GM20000 (cell line): ENCODE measurements at places on chromosomes 7 and 10.

DNA sequence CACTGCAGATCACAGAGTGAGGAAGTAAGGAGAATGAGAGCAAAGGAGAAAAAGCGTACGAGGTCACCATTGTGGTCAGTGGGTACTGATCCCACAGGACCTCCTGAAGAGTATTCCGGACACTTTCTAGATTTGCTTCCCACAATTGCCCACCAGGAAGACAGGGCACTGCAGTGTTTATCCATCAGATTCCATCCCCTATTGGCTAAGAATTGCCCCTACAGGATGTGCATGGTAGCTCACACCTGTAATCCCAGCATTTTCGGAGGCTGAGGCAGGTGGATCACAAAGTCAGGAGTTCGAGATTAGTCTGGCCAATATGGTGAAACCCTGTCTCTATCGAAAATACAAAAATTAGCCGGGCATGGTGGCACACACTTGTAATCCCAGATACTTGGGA lies 5.3 kb upstream of the FHIP2A start:
- no peak for DNase-seq

DNA sequence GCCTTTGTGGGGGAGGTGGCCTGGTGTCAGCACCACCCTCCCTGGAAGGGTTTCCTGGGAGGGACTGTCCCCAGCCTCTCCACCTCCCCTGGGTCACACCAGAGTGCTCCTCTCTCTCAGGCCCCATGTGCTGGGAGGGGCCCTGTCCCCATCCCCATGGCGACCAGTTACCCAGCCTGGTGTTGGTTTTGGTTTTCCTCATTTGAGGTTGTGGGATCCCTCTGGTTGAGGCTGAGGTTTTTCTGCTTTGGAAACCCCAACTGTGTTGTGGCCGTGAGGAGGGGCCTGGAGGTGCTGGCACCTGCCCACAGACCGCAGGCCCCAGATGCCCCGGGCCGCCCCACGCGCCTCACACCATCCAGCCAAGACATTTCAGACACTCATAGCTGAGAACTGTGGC lies 106.3 kb downstream of the GRK5 start:
- peak; percentile 79 for DNase-seq

DNA sequence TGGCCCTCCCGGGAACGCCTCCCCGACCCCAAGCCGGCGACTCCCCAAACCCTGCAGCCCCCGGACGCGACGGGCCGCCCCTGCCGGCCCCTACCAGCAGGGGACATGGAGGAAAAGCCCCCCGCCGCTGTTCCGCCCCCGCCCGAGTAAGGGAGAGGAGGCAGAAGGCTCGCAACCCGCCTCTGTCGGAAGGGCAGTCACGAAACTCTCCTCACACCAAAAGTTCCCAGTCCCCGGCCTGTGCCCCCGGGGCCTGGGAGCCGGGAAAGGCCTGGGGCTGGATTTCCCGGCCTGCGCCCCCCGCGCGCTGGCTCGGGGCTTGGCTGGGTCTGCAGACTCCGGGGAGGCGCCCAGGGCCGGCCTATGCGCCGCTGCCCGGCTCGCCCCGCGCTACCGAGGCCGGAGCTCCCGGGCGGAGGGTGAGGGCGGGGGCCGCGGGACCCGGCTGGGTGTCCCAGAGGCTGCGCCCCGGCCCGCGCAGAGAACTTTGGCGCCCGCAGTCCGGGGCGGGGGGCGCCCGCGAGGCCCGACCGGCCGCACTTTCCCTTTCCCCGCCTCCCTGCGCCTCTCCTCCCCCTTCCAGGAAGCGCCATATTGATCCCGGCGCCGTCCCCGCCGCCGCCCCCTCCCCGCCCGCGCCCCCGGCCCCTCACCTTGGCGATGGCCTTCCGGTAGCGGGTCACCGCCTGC lies 728 bp downstream of the PARD3 start:
- DNase-seq: peak; percentile 77

DNA sequence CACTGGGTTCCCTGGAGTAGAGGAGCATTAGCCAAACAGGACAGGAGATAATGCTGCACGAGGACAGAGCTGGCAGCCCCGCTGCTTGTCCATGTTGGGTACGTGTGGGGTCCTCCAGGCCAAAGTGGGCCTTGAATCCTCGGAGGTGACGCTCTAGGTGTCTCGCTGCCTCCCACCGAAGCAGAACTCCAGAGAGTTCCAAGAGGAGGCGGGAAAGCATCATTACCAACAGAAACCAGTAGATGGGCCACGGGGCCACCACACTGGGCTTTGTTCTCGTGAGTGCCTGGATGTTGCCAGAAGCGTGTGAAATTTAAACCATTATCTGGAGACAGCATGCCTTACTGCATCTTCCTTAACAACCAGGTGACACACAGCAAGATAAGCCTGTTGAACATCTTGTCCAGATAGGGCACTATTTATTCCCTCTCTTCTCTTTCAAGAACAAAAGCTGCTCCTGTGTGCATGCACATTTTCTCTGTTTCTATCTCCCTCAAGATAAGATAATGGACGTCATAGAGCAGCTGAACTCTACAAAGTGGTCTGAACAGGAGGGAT lies 56.8 kb downstream of the TNS3 start:
- DNase-seq: no peak

DNA sequence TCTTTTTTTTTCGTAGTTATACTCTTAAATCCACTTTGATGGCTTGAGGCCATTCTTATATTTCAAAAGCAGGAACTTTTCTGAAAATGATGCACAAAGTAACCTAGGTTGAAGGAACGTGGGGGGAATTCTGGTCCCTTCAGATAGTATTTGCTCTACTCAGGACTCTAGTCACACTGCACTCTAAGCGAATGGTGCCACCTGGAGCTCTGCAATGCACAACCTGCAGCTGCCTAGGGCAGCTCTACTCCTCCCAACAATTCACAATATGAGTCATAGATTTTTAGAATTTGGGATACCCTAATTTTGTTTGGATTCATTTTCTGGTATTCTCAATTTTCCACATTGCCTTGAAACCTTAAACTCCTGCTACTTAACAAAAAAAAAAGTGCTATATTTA lies 17.3 kb downstream of the SYPL1 start:
- DNase-seq: no peak

GRCh38 chr10:27297844-27298521 lies 57.4 kb upstream of the ACBD5 start:
- no peak for DNase-seq

DNA sequence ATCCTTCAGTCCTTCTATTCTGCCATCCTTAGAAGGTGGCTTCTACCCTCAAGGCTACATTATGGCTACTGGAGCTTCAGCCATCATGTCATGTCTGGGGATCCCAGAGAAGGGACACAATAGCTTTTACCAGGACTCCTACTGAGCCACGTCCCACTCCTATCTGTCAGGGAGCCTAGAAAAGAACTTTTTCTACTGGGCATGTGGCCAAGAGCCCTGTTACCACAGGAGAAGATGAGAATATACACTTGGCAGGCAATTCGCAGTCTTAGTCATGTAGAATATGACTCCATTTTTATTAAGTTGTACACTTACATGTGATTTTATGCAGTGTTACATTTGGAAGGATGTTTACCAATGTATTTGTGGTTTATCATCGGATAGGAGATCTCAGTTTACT lies 64.6 kb upstream of the KCNMA1 start:
- DNase-seq: no peak

- DNase-seq: no peak
Observed at GRCh38 chr10:79063071-79063491, 5.7 kb upstream of the ZMIZ1 start.

DNA sequence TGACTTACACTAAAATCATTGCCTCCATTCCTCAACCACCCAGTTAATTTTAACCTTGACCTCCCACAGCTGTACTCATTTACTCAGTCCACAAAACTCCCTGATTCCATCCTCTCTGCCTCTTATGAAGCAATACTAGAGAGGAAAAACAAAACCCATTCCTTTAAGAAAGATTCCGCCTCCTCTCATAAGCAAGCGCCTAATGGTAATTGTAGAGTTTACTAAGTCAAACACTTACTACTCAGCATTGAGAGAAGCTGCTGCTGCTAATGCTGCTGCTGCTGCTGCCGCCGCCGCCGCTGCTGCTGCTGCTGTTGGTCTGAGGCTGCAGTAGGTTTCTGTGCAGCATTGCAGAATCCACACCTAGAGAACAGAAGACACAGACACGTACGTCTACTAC lies 2.1 kb upstream of the ADD3 start:
- no peak for DNase-seq

GRCh38 chr7:3302681-3303320 lies 1.7 kb downstream of the SDK1 start:
- no peak for DNase-seq

DNA sequence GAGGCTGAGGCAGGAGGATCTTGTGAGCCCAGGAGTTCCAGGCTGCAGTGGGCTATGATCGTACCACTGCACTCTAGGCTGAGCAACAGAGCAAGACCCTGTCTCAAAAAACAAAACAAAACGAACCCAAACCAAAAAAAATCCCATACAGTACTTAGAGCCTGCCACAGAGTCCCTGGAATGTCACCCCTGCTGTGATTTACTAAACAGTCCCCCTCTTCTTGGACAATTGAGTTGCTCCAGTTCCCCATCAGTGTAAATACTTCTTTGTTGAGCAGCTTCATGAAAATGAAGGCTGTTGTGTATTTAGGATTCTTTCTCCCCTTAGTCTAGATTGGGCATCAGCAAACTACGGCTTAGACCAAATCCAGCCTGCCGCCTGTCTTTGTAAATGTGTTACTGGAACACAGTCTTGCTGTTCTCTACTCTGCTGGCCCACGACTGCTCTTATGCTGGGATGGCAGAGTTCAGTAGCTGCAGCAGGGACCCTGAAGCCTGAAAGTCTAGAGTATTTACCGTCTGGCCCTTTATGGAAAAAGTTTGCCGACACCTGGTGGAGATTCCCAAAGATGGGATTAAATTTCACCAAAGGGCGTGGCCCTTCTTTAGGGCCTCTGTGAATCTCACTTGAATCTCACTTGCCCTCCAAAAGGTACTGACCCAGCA lies 57.8 kb downstream of the PALD1 start:
- no peak for DNase-seq

GRCh38 chr7:99380823-99381663 lies 6.5 kb downstream of the ARPC1B start:
- DNase-seq: peak; percentile 82

GRCh38 chr7:129553899-129554461 lies 51.6 kb downstream of the SMKR1 start:
- no peak for DNase-seq

DNA sequence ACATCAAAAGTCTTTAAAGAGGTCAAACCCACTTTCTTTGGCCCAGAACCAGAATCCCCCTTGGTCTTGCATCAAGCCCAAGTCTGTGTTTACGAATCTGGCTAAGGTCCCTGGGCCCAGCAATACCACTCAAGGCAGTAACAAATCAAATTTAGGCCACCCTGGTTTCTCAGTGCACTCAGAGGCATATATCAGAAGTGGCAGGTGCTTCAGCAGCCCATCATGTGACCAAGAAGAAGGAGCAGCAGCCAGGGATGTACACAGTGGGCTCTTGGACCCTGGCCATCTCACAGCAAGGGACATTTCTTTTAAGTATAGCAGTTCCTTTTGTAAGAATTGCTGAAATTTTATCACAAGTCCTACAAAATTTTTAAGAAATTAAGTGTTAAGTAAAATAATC lies 7.3 kb upstream of the SLC25A13 start:
- DNase-seq: no peak

GRCh38 chr7:2180081-2180480 lies 52.7 kb downstream of the MAD1L1 start:
- no peak for DNase-seq

DNA sequence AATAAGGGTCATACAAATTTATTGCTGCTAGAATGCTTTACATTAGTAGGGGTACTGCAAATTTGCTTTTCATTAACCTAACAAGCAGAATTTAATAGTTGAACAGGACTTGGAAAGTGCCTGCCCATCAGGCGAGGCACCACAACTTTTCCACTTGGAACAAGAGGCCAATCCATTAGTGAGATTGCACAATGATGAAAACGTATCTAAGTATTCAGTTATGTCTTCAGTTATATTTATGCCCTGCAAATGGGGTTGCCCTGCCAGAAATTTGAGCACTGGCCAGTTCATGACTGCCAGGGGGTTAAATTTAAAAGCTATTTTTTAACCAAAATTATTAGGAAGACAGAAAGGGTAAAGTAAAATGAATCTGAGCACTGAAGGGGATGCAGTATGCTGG lies 111.1 kb upstream of the PALS2 start:
- no peak for DNase-seq

GRCh38 chr10:61159253-61159652 lies 215.3 kb upstream of the RHOBTB1 start:
- no peak for DNase-seq

DNA sequence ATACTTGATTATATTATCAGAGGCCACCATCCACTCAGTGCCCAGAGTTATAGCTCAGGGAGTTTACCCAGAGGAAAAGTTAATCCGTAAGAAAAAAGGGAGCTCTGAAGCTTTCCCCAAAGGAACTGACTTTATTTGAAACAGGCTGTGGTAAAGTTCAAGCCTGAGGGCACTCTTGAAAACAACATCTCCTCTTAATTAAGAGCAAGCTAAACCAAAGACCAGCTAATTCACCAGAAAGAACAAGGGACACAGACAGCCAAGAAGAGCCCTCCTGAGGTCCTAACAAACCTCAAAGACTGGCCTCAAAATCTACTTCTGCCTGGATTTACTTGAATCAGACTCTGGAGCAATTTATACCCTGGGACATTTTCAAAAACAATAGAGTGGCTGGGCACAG lies 159.6 kb upstream of the CHST15 start:
- DNase-seq: no peak

- no peak for DNase-seq
Observed at GRCh38 chr7:40095230-40095629, 39.2 kb downstream of the MPLKIP start.

DNA sequence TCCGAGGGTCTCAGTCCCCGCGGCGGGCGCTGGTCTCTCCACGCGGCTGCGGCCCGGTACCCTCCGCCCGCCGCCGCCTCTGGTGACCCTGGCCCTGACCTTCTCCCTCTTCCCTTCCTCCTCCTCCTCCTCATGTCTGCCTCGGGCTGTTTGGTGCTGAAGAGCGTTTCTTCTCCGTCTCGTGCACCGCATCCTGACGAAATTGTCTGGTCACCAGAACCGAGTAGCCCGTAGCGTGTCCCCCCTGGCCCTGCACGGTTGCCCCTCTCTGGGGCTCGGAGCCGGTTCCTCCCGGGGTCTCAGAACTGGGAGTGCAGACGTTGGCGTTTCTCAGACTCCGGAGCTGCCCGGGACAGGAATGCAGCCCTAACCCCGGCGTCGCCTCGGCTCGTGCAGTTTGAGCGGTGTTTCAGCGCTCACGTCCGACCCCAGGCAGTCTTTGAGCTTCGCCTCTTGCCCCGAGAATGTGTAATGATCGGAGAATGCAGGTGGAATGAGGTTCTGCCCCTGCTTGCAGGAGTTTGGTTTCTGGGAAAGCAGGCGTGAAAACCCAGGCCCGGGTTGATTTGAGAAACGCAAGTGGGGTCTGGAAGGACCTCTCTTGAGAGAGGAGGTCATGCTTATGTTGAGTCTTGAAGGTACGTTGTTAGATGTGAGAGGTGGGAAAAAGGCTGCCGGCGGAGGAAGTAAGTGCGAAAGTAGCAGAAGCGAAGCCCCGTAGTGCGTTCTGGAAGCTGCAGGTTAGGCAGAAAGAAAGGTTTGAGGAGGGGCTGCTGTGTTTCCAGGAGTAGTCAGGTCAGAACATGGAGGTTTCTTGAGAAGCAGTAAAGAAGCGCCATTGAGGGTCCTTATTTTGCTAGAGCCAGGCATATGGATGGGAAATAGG lies 743 bp downstream of the RBM17 start:
- no peak for DNase-seq

- no peak for DNase-seq
Observed at GRCh38 chr7:773622-773915, 46.5 kb upstream of the PRKAR1B start.

- DNase-seq: no peak
Observed at GRCh38 chr10:95475827-95476468, 85.2 kb downstream of the SORBS1 start.
